Putamen (tissue), 1 donor: ENCODE measurements at places on chromosomes 16 and 17.

- no peak for DNase-seq
Observed at GRCh38 chr17:19303367-19303776, 59.2 kb downstream of the B9D1 start.

DNA sequence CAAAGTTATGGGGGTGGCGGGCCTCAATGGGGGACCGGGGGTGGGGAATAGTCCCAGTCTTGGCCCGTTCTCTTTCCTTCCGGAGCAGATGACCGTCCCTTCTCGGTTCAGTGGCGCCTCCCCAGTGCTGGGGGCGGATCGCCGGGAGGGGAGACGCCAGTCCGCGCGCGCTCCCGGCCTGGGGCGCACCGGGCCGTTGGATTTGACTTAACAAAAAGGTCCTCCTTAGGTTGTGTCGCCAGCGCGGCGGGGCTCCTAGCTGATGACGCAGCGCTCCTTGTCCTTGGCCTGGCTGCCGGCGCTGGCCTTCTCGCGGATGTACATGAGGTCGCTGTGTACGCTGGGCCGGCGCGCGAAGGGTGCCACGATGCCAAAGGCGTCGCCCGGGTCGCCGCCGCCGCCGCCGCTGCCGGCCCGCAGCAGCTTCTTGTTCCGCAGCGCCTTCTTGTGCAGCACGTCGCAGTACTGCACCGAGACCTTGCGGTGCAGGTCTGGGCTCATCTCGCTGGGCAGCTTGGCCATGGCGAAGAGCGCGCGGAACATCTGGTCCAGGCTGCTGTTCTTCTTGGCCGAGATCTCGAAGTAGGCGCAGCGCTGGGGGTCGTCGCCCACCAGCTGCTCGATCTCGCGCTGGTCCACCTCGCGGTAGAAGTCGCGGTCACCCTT lies 1.2 kb downstream of the RASD1 start:
- peak; percentile 23 for DNase-seq

DNA sequence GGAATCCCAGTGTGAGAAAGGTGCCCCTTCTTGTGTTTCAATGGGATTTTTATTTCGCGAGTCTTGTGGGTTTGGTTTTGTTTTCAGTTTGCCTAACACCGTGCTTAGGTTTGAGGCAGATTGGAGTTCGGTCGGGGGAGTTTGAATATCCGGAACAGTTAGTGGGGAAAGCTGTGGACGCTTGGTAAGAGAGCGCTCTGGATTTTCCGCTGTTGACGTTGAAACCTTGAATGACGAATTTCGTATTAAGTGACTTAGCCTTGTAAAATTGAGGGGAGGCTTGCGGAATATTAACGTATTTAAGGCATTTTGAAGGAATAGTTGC lies 567 bp downstream of the UBB start:
- DNase-seq, result peak; percentile 46

DNA sequence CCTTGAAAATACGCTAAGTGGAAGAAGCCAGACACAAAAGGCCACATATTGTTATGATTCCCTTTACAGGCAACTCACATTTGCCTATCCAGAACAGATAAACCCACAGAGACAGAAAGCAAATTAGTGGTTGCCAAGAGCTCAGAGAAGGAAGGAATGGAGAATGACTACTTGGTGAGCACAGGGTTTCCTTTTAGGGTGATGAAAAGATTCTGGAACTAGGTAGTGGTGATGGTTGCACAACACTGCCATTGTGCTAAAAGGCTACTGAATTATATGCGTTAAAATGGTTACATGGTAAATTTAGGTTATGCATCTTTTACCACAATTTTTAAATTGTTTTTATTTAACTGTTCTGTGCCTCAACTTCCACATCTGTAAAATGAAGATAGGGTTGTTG lies 4.4 kb downstream of the COPRS start:
- no peak for DNase-seq

GRCh38 chr17:8376271-8377067 lies at the start of gene KRABD2:
TSS of gene KRABD2 (minus strand) at chr17:8376704.
- DNase-seq, result peak; percentile 89

GRCh38 chr17:64682261-64683181 lies 20.4 kb upstream of the SMURF2 start:
- no peak for DNase-seq

DNA sequence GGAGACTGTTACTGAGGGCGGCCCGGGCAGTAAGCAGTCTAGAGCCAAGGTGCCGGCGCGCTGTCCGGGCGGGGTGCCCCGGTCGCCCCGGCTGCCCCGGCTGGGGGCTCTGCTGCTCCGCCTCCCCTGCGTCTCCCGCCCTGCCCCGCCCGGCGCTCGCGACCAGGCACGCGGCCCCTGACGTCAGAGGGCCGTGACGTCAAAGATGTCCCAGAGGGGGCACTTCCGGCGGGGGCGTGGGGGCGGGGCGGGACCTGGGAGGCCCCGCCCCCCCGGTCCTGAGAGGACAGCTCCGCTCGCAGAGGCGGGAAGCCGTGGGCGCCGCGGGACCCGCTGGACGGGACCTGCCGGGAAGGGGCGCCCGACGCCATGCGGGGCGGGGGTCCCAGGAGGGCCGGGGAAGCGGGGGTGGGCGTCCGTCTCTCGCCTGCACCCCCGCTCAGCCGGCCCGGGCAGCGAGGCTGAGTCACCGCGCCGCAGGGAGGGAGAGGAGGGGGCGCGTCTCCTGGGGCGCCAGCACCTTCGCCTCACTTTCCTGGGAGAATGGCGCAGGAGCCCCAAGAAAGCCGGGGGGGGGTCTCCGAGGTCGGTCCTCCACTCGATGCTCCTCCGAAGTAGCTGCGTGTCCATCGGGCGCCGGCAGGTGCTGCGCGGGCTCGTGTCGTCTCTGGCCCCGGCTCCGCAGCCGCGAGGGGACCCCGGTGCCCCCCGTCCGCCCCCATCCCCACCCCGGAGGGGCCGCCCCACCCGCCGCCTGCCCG lies 4.4 kb upstream of the HIC1 start:
- DNase-seq, result no peak

DNA sequence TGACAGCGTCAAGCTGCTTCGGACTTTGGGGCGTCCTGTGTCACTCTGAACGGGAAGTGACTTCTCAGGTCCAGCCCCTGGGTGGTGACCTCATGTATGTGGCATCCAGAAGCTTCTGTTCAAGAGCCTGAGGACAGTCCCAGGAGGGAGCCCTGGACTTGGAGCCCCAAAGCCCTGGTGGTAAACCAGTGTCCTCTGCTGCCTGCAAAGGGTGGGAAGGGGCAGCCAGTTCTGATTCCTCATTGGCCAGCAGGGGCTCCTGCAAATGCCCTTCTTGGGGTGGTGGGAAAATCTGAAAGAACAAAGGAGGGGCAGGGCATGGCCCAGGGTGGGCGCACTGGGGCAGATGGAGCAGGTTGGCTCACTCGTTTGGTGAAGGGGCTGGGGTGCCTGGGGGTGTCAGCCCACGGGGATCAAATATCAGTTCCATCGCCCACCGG lies 1.6 kb downstream of the OSGIN1 start:
- DNase-seq, result no peak

- no peak for DNase-seq
Observed at GRCh38 chr16:21653571-21653970, 1.2 kb upstream of the IGSF6 start.

GRCh38 chr17:41004397-41004796 lies 4.5 kb downstream of the KRTAP3-1 start:
- DNase-seq, result no peak

DNA sequence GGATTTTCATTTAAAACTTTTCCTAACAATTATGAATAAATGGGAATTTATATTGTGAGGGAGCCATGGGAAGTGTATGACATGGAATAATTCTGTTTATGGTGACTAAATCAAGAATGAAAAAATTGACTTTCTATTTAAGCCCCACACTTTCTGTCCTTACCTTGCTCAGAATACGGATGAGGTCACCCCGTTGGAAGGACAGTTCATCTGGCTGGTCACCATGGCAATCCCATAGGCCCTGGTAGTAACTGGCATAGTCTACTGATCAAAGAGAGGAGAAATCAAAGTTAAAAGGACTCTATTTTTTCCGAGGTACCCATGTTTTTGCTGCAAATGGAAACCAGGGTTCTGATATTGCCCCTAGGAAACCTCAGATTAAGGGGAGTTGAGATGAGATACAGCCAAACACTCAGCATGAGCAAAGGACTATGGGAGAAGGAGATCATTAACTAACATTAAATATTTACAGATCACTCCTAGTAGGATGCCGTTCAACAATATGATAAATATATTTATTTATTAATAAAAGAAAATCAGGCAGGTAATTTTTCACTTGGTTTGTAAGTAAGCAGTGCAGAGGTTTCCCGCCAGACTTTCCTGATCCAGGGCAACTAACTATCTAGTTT lies 54.9 kb downstream of the SNX11 start:
- no peak for DNase-seq

- DNase-seq, result no peak
Observed at GRCh38 chr17:1683459-1683858, 1.2 kb downstream of the PRPF8 start.

DNA sequence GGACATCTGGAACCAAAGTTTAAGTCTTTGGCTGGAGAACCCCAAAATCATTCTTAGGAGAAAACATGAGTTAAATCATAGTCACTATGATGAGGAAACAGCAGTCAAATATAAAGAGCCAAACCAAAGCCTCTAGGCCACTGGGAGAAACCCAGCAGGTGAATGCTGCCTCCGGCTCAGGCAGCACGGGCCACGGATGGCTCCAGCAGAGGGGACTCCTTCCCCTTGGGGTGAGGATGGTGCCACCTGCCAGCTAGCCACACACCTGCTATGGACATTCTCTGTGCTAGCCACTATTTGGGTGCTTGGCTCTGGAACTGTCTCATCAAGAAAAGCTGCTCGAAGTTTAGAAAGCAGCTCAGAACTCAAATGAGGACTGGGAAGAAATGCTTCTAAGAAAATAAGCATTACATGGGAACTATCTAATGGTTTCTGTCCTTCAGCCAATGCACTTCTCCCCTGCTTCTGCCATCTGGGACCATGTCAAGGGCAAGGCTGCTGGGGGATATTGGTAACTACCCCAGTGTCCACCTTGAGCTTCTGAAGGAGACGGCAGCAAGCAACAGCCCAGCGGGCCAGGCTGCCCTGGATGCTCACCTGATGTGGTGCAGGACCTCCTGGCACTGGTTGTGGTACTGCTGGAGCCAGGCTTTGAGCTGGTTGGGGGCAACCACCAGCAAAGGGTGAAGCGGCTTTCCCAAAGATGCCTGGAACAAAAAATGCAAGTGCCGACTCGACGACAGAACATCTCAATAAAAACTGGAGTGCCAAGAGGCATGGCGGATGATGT lies 22.5 kb downstream of the ELAC2 start:
- DNase-seq, result no peak

DNA sequence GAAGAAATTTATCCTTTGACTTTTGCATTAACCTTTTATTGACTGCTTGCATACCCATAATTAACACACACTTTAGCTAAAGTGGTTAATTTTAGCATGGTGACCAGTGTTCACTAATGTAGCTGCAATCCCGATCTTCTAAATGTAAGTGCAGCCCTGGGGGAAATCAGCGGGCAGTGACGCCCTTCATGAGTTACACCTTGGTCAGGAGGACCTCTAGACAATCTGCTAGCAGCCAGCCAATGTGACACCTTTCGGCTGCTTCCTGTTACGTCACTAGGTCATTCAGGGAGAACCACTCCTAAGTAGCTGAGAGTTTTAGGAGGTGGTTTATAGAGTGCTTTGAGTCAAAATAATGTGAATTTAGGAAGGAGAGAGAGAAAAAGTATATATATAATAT lies 180.5 kb downstream of the IRX3 start:
- no peak for DNase-seq

- DNase-seq, result no peak
Observed at GRCh38 chr16:59558679-59559078, 824.6 kb upstream of the GOT2 start.

DNA sequence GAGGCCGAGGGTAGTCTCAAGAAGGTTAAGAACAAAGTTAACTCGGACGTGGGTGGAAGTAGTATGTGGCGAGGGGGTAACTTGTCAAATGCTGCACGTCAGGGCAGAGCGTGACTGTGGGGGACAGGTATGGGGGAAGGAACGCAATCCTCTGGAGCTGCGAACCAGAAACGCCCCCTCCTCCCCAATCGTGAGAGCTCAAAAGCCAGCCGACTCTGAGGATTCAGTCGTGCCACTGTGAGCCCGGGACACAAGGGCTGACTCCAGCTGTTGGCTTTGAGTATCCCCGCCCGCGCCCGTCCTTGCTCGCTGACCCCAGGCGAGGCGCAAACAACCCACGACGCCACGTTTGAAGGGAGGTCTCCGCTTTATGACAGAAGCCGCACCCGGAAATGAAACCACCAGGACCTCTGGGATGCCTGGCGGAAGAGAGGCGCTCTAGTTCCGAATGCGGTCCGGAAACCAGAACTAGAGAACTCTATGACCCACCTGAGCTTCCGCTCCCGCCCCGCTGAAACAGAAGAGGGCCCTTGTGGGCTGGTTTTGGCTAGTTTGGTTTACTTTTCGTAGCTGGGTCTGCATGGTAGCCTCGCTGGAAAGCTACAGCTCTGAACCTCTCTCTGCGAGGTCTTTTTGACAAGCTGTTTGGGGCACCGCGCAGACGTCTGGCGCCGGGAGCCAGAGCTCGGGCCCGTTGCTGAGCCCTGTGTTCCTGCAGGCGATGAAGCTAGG lies at the start of gene PEX12:
PEX12 (minus strand) TSS at position 375 of the 732 bp plus-strand sequence. CDS start 550 bp downstream, outside the sequence.
- peak; percentile 95 for DNase-seq

- no peak for DNase-seq
Observed at GRCh38 chr16:21524068-21524751, 75.2 kb upstream of the METTL9 start.

GRCh38 chr17:3002538-3003295 lies 60.7 kb downstream of the OR1D5 start:
- DNase-seq, result no peak

DNA sequence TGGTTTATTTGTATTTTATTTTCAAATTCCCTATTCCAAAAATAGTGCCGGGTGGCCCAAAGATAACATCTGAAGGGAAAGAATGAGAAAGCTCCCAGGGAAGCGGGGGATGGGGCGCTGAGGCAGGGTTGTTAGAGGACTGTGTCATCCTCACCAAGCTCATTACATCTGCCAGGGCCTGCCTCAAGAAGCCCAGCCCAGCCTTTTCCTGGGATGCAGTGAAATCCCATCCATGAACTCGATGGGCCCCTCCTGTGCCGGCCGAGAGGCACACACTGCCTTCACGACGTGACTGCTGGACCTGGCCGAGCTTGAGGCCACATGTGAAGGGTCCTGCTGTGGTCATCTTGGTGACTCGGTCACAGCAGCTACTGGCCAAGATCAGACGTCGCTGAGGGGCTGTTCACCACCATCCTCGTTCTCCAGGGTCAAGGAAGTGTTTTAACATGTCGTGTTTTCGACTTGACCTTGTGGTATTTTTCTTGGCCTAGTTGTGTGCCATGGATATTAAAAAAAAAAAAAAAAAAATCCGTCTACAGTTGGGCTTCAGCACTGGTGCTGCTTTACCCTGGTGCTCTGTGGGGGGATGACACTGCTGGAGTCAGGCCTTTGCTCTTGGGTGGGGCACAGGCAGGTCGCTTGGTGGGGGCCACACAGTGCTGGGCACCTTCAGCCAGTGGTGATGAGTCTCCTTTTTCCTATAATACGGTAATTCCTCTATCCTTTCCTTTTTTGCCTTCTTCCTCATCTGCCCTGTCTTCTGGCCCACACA lies 4.9 kb downstream of the TIMM22 start:
- no peak for DNase-seq

DNA sequence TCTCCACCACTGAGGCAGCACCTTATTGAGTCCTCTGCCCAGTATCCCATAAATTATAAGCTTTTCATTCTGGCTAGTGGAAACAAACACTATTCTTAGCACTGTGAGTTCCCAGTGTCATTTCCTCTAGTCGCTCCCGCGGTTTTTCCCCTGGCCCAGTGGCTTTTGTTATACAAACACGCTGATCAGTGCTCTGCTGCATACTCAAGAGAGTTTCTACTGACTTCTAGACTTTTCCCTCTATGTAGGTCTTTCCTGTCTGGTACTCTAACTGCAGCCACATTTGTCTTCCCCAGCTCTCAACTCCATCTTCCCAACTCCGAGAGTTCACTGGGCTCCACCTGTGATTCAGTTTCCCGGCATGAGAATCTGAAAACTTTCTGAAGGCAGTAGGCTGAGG lies 556.6 kb upstream of the SALL1 start:
- DNase-seq, result no peak
